ENCODE measurements at places on chromosomes 7 and 10.

DNA sequence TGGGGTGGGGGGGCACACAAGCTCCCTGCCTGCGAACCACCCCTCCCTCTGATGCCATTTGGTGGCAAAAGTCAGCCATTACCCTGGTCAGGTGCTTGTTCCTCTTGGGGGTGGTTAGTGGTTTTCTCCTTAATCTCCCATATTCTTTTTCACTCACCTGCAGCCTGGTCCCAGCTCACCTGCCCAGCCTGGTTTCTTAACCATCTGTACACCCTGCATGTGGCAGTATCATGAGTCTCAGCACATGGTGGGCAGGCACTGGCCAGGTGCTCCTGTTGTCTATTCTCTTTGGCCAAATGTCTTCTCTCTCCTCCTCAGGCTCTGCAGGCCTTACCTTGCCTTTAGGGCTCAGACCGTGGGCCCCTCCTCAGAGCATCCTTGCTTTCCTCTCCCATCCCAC is 30.5 kb downstream of the OGDH start:
- DNase-seq = no peak

DNA sequence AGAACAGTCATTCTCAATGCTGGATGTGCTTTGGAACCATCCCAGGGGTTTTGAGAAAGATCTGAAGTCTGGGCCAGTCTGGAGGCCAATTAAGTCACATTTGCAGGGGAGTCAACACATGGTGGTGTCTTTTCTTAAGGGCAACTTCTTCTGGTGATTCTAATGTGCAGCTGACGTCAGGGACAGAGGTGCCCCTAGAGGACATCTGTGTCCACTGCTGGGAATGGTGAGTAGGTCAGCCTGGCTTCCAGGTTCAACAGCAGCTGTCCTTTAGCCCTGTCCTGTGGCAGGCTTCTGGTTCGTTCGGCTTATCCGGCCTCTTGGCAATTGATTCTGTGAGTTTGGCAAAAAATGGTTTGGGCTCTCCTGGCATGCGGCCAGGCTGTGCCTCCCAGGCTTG is 269.7 kb upstream of the HABP2 start:
- DNase-seq = no peak

DNA sequence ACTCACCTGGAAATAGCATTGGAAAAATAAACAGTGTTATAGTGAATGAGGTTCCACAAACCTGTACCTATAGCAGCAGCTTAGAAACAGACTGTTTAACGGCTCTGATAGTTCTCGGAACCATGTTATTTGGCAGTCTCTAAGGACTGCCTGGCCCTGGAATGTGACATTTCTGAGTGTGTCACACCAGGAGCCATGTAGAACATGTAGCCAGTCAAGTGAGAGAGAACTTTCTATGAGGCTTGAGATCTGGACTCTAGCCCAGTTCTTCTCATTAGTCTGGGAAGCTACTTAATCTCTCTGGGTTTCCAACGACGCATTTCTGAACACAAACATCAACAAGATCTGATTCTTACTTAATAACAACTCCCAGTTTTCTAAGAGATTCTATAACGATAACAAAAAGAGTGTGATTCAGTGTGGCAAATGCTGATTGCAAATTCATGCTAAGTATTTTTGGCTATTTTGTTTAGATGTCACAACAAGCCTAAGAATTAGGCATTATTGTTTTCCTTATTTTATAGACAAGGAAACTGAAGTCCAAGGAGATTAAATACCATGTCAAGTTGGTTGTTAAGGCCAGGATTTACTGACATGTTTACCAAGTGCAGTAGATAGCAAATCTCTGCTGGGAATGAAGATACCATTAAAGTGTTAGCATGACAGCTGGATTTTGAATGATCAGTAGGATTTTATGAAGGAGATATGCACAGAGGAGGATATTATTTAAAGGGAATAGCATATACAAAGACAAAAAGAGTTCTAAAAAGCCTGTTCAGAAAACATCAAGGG is 47.2 kb downstream of the APBB1IP start:
- DNase-seq = no peak

DNA sequence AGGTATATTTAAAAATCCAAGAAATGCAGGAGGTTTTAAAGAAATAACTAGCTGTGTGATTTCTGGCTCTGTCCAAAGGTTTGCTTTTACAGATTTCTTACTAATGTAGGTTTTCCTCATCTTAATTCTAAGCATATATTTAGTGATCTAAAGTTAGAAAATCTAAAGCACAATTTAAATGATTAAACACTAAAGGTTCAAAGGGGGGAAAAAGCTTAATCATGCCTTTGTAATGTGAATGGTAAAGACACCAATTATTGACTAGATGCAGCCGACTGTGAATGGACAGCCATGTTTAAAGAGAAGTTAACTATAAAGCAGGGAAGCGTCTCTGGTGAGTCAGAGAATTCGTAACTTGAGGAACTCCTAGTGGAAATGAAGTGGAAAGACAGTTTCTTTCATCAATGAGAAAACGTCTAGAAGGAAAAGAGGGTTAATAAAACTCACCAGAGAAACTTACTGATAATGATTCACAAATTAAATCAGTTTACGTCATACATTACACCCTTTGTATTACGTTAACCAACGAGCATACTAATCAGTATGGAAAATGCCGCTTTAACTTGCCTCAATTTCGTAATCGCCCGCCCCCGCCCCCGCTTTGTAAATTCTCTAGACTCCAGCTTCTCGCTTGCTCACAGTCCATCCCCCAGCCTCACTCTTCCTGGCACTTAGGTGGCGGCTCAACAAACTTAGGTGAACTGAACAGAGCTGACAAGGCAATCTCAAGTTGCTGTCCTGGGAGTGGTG is 1.1 kb upstream of the HBP1 start:
- peak; percentile 86 for DNase-seq

- no peak for DNase-seq
Measured at GRCh38 chr10:86098187-86098881, 268.3 kb downstream of the GRID1 start.

GRCh38 chr7:473870-474604 is 45.6 kb downstream of the PDGFA start:
- no peak for DNase-seq

DNA sequence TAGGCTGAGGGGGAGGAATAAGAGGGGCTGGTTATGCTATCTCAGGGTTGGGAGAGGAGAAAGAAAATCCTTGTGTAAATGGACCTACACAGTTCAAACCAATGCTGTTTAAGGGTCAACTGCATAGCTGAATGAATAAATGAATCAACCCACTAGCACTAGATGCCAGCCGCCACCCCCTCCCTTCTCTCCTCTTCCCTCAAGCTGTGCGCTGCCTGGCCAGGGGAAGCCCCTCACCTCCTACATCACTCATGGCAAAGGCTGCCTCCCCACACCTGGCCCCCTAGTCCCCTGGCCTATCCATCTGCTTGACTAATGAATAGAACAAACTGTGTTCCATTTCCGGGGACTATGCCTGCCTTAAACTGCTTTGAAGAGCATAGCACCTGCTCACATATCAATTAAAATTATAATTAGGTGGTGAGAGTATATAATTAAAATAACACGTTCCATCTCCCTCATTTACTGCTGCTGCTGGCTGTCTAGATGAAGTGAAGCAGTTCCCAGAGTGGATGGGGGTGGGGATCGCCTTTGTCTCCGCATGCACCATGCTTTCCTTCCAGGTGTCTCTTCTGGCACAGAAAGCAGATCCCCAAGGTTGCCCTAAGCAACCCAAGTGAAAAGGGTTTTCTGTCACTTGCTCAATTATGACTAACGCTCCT is 32.6 kb downstream of the GRID1 start:
- DNase-seq = no peak

DNA sequence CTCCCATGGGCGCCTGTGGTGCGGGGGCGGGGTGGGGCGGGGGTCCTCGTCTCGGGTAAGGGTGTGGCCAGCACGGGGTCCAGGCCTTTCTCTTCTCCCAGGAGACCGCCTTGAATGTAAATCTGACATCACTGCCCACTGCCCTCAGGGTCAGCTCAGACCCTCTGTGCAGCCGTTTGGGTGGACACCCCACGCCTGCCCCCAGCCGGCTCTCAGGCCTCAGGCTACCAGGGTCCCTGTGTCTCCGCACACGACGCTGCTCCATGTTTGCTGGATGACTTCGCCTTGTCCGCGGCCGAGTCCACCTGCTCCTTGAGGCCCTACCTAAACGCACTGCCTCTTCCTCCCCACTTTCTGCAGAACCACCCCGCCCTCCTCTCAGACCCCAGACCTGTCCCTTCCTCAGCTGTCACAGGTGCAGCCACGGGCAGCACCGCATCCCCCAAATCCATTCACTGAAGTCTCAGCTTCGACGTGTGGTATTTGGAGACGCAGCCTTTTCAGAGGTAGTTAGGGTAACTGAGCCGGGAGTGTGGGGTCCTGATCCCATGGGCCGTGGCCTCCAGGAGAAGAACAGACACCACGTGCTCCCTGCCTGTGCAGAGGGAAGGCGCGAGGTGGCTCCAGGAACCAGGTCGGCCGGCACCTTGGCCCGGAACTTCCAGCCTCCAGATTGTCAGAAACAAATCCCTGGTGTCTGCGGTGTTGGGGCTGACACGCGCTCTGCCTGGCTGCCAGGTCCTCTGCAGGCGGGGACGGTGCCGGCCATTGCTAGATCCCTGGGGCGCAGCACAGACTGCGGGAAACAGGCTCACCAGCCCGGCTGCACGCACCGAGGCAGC is 97.4 kb upstream of the DIP2C start:
- no peak for DNase-seq

GRCh38 chr10:30188556-30189237 is 129.3 kb upstream of the JCAD start:
- DNase-seq = no peak

GRCh38 chr10:133042816-133043215 is 44.9 kb upstream of the ADGRA1 start:
- DNase-seq = no peak

DNA sequence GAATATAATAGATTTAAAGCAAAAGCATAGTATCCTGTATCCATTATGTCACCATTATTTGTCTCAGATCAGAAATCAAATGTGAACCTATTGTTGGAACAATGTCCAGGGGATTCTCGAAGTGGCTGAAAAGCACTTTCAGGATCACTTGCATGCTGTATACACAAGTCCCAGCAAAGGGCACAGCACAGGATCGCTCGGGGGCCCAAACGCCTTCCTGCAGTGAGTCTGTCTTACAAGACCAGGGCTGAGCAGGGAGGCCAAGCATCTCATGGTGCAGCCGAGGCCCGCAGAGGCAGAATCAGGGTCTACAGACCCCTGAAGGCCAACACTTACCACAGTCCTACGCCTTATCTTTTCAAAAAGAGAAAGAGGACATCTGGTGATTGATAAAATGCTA is 92.3 kb downstream of the TNS3 start:
- DNase-seq = no peak

GRCh38 chr10:43671659-43672531 is 23.2 kb upstream of the ZNF32 start:
- DNase-seq = peak; percentile 66

DNA sequence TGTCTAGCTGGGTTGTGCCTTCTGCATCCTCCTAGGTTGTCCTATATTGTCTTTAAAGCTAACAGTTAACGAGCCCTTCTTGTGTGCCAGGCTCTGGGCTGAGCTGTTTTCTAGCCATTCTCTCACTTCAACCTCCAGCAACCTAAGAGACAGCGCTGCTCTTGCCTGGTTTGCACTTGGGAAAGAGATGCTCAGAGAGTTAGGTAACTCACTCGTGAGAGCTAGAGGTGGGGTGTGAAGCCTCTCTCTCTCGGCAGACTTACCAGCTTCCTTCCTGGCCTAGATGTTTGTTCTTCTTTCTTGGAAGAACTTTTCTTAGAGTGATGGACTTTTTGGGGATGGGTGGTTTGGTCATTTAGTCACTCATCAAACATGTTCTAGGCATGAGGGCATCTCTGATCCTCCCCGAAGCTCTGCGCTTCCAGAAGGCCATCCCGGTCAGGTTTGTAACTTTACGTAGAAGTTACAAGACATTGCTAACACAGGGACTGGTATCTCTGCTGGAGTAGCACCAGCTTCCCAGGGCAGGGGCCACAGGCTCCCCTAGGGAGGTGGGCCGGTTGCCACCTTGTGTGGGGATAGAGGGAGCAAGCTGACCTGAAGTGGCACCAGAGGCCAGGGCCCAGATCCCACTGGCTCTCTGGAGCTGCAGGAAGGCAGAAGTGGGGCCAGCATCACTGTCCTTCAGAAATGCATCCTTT is 14.3 kb downstream of the TSPAN15 start:
- DNase-seq = no peak

- DNase-seq = peak; percentile 79
Measured at GRCh38 chr10:133378251-133379096, 588 bp upstream of the PAOX start.

Data from midbrain (tissue), 1 donor.